ENCODE measurements at places on chromosomes 16 and 17. TPM values are rescaled to one million over a fixed set of nuclear protein-coding genes. Genes with fewer than 3 reads are reported as not detected.

Gene SNAI3
- 2.3 TPM for total RNA-seq

- H3K27me3 ChIP-seq: no peaks in the 10 kb centered on the region
- no peak overlapping the region for H3K27ac ChIP-seq
- H3K36me3 ChIP-seq: no peaks in the 10 kb centered on the region
- no peak overlapping the region for H3K4me3 ChIP-seq
These were observed 40.1 kb upstream of the RBBP6 start for GRCh38 chr16:24499193-24499814.

DNA sequence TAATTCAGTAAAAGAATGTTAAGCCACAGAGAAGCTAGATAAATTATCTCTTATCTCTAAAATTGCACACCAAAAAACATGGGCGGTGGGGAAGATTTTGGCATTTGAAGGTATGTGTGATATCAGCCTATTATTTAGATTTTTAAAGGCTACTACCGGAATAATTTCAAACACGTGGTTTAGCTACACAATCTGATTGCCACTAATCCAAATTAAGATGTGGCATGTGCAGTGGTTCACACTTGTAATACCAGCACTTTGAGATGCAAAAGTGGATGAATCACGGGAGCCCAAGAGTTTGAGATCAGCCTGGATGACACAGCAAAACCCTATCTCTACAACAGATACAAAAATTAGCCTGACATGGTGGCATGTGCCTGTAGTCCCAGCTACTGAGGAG, 584.5 kb downstream of the HS3ST4 start:
- H3K36me3 ChIP-seq: no peaks in the 10 kb centered on the region
- no peak overlapping the region for H3K27ac ChIP-seq
- DNase-seq: no peak
- no peak overlapping the region for H3K4me3 ChIP-seq
- H3K4me1 ChIP-seq: no peaks in the 10 kb centered on the region

DNA sequence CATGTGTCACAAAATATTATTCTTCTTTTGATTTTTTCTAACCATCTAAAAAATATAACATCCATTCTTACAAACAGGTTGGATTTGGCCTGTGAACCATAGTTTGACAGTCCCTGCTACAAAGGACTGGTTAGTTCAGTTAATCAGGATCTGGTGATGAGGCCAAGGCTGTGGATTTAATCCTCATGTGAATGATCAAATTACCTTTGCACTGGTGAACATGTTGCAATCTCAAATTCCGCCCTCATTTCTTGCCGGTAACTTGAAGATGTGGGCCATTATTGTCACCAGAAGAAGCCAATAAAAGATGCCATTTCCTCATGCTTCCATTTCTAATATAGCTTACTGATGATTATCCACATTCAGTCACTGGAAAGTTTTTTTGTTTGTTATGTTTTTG, 35.3 kb upstream of the YPEL2 start:
- H3K4me1 ChIP-seq: no peaks in the 10 kb centered on the region
- no peaks in the 10 kb centered on the region for H3K27me3 ChIP-seq
- DNase-seq: no peak
- H3K4me3 ChIP-seq: no peak overlapping the region

Gene KRTAP2-2
- not detected for total RNA-seq

Gene CHST4
- total RNA-seq: 0.12 TPM

Gene KRT32
- total RNA-seq: not detected

DNA sequence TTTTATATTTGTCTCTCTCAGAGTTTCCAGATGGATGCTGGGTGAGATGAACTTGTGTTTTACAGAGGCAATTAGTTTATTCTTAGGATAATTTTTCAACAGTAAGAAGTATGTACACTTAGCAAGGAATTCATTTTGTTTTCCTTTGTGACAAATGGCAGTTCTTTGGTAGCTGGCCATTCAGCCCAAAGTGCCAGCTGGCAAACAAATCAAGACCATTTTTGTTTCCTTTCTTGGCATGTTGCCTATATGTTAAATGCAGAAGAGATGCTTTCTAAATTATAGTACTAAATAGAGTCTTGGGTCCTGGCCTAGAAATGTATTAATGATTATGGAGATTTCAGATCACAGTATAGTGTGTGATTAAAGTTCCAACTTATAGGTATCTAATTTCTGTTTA, 337.1 kb downstream of the CNTNAP4 start:
- no peak overlapping the region for H3K4me3 ChIP-seq
- H3K27me3 ChIP-seq: no peaks in the 10 kb centered on the region
- H3K27ac ChIP-seq: no peak overlapping the region
- no peaks in the 10 kb centered on the region for H3K36me3 ChIP-seq
- H3K4me1 ChIP-seq: no peaks in the 10 kb centered on the region

- H3K27me3 ChIP-seq: no peaks in the 10 kb centered on the region
- H3K4me3 ChIP-seq: no peak overlapping the region
- H3K36me3 ChIP-seq: no peaks in the 10 kb centered on the region
- no peak for DNase-seq
- H3K27ac ChIP-seq: no peak overlapping the region
These were observed 8.4 kb downstream of the SRL start for GRCh38 chr16:4233431-4233830.

Gene OTOP3
- total RNA-seq: not detected

Gene SOX9
- 6.6 TPM for total RNA-seq

DNA sequence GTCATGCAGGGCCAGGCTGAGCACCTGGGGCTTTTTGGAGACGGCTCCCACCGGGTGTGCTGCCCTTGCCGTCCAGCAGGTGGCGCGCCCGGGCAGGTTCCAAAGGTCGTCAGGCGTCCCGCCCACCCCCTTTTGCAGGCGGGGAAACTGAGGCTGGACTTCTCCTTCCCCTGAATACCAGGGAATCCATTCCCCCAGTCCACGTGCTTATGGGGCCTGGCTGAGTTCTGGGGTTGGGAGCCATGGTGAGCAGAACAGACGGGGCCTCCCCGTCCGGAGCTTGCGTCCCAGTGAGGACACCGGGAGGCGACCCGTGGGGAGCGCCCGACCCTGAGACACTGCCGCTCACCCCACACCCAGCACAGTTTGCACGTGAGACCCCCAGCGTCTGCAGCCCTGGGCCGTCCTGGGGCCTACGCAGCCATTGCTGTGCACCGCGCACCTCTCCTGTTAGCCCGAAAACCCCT, 51.8 kb upstream of the JPH3 start:
- H3K27ac ChIP-seq: no peak overlapping the region
- DNase-seq: no peak
- no peaks in the 10 kb centered on the region for H3K36me3 ChIP-seq
- no peak overlapping the region for H3K4me3 ChIP-seq
- no peaks in the 10 kb centered on the region for H3K4me1 ChIP-seq
- no peaks in the 10 kb centered on the region for H3K27me3 ChIP-seq

DNA sequence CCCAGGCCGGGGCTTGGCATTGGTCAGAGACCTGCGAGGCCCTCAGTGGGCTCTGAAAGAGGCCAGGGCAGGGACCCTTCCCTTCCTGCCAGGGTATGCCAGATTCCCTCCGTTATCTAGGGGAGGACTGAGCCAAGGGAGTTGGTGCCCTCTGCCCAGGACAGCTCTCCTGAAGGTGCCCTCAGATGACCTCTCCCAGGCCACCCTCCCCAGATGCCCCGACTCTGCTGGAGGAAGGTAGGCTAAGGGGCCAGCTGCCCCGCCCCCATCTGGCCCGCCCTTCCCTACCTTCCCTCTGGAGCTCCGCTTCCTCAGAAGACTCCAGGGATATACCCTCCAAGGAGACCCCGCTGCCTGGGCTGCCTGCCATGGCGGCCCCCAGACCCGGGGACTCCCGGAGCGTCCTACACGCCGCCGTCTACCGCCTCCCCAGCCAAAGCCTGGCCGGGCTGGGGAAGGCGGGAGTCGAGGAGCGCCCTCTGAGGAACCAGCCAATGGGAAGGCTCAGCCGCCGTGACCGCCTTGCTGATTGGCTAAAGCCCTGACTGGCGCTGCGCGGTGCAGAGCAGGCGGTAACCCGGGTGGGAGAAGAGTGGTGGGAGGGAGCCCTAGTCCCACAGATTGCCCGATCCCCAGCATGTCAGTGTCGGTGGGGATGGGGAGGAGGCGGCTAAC, 7.0 kb downstream of the MPP2 start:
- no peaks in the 10 kb centered on the region for H3K36me3 ChIP-seq
- DNase-seq: peak; percentile 84
- H3K27ac ChIP-seq: no peak overlapping the region
- H3K27me3 ChIP-seq: peaks cover 68% of the 10 kb centered on the region

- no peaks in the 10 kb centered on the region for H3K4me1 ChIP-seq
- no peak overlapping the region for H3K4me3 ChIP-seq
- H3K36me3 ChIP-seq: no peaks in the 10 kb centered on the region
- DNase-seq: no peak
- no peak overlapping the region for H3K27ac ChIP-seq
These were observed 10.7 kb downstream of the ODF4 start for GRCh38 chr17:8350339-8350738.

Gene HBQ1
- total RNA-seq: not detected

DNA sequence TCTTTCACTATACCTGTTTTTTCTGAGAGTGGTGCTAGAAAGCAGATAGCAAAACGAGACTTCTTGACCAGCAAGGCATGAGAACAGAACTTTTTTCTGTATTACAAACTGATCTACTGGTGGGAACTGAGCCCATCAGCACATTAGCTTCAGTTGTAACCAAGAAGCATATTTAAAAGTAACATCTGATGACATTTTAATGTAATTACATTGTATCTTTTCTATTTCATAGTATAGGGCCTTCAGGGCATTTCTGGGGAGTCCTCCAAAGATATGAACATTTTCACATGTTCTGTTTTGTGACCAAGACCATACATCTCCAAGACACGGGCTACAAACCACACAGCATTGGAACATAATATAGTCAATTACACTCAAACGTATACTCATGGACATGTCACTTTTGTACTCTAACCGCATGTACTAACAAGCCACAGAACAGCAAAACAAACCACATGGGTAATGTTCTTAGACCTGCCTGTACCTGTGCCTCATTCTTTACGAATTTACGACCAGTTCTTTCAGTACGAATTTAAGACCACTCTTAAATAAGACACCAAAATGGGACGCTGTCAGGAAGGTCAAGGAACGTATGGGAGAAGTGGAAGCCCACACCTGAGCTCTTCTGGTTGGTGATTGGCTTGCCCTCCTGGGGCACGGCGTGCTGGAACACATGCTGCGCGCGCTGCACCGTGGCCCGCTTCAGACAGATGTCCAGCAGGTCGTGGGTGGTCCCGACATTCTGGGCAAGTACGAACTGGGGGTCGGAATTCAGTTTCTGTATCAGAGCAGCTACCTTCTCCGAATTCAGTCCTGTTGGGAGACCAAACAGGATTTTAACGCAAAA, 825 bp downstream of the BLMH start:
- H3K36me3 ChIP-seq: peaks cover 32% of the 10 kb centered on the region
- peak overlapping the region; percentile 79 for H3K27ac ChIP-seq
- DNase-seq: no peak
- H3K27me3 ChIP-seq: peaks cover 15% of the 10 kb centered on the region

DNA sequence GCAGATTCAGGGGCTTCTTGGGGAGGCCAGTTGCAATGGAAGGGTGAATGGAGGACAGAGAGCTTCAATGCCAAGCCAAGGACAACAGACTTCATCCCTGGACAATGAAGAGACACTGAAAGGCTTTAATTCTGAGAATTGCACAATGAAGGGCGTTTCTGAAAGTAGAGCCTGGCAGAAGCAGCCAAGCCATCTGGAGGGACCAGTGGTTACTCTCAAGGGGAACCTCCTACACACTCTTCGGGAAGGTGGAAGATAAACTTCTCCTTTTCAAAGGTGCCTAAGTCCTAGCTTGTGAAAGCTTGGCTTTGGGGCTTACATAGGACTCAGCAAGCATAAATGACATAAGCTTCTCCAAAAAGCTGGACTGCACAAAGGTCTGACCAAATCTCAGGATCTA, 6.2 kb upstream of the CES1 start:
- no peak for DNase-seq
- no peaks in the 10 kb centered on the region for H3K4me1 ChIP-seq
- H3K27ac ChIP-seq: no peak overlapping the region
- peaks cover 4% of the 10 kb centered on the region for H3K27me3 ChIP-seq
- H3K4me3 ChIP-seq: no peak overlapping the region

- no peak overlapping the region for H3K4me3 ChIP-seq
- no peaks in the 10 kb centered on the region for H3K27me3 ChIP-seq
- no peaks in the 10 kb centered on the region for H3K36me3 ChIP-seq
- no peak overlapping the region for H3K27ac ChIP-seq
- H3K4me1 ChIP-seq: peaks cover 10% of the 10 kb centered on the region
These were observed 4.7 kb upstream of the CDH15 start for GRCh38 chr16:89166696-89167424.

Gene CIAPIN1
- 48.6 TPM for total RNA-seq

Gene CIITA
- total RNA-seq: 38.1 TPM

DNA sequence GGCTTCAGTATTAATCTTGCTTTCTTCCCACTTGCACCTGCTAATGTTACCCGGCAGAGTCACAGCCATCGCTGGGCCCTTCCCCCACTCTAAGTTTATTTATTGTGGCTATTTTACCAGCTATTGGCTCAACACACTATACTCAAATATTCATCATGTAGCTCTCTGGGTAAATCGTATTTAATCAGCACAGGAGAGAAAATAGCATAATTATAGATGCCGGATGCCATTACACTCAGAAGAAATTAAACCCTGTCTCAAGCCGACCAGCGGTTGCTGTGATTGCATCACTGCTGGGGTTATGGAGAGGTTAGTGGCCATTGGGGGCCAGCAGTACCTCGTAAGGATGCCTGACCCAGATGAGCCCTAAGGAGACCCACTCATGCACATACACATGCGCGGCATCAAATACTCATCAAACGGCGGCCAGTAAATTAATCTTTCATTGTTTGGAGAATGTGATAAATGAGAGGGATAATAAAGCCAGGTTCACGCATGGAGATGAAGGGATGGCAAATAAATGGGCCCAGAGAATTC, 269.5 kb upstream of the ZFHX3 start:
- no peaks in the 10 kb centered on the region for H3K36me3 ChIP-seq
- no peak overlapping the region for H3K4me3 ChIP-seq
- no peaks in the 10 kb centered on the region for H3K4me1 ChIP-seq
- H3K27ac ChIP-seq: no peak overlapping the region

DNA sequence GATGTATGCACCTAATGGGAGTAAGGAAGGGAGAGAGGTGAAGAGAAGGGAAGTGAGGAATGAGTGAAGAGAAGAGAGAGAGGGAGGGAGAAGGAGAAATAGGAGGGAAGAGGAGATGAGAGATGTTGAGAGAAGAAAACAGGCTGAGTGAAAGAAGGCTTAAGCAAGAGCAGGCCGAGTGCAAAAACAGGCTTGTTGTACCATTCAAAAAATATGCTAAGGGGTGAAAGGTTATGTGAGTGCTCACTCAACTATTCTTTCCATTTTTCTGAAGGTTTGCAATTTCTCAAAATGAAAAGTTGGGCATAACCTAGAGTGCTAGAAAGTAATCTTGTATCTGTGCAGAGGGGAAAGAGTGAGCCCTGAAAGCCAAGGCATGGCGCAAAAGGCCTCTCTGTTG, 22.9 kb downstream of the RPGRIP1L start:
- H3K27ac ChIP-seq: no peak overlapping the region
- H3K4me1 ChIP-seq: no peaks in the 10 kb centered on the region
- no peak for DNase-seq
- H3K36me3 ChIP-seq: no peaks in the 10 kb centered on the region

All from left lung (tissue), 14 donors.